ENCODE measurements at places on chromosomes 6 and 20.

- DNase-seq = peak; percentile 20
Observed at GRCh38 chr6:116596815-116597214, 19.5 kb upstream of the RSPH4A start.

GRCh38 chr20:9981829-9982228 lies 53.0 kb upstream of the ANKEF1 start:
- no peak for DNase-seq

DNA sequence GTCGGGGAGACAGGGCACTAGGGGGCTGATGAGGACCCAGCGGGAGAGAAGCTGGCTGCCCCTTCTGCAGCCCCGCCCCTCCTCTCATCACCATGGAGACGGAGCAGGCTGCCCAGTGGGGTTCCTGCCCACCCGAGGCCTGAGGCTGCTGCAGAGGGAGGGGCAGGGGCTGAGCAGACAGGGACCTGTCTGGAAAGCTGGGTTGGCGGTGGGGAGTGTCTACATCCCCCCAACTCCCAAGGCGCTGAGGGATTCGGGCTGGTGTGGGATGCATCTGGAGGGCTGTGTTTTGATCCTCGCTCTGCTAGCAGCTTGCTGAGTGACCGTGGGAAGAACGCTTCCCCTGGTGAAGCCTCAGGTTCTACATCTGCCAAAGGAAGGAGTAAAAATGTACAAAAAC lies 1.2 kb upstream of the BPI start:
- DNase-seq = no peak

- no peak for DNase-seq
Observed at GRCh38 chr6:104608101-104608500, 251.6 kb downstream of the HACE1 start.

- no peak for DNase-seq
Observed at GRCh38 chr6:132087391-132087790, 136.2 kb upstream of the CCN2 start.

- DNase-seq = no peak
Observed at GRCh38 chr6:127954082-127954481, 53.2 kb upstream of the THEMIS start.

DNA sequence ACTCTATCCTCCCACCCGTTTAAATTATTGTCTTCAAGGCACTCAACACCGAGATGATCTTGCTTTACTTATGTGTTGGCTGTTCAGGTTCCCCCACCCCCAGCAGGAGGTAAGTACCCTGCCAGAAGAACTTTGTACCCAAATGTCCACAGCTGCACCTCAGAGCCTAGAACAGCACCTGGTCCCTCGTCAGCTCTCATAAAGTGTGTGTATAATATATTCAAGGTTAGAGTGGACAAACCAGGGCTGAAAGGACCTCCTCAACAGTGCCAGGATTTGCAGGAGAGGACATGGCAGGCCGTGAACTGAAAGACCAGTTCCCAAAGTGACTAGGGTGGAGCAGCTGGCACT lies 5.9 kb upstream of the CPXM1 start:
- DNase-seq = no peak

DNA sequence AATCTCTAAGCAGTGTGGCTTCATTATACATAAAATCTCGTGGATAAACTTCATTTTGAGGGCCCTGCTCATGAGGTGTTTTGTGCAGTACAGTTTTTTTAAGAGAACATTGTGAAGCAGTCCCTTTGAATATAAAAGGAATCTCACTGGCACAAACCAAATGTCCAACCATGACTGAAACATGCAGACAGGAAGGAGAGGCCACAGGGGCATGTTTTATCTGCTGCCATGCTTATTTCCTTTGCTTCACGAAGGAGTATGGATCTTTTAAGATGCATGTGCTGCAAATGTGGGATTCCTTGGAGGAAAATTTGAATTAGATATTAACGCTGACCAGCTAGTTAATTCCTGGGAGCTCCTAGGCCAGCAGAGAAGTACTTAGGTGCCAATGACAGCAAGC lies 192.3 kb downstream of the DST start:
- no peak for DNase-seq

- peak; percentile 91 for DNase-seq
Observed at GRCh38 chr6:129852257-129852858, 8.8 kb downstream of the TMEM244 start.

GRCh38 chr20:52943185-52943841 lies 28.8 kb upstream of the TSHZ2 start:
- DNase-seq = no peak

- no peak for DNase-seq
Observed at GRCh38 chr20:37868851-37869333, 34.0 kb upstream of the VSTM2L start.

DNA sequence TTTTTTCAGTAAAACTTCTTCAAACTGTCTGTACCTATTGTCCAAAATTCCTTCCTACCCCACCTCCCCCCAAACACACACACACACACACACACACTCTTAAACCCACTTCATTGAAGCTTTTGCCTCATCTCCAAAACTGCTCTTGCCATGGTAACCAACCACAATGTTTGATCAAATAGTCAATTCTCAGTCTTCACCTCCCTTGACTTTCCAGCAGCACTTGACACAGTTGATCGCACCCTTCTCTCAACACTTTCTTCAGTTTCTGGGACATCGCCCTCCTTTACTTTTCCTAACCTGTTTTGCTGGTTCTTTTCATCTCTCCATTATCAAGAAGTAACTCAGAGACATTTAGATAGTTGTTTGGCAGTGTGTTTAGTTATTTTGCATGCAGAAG lies 71.5 kb upstream of the COL21A1 start:
- DNase-seq = no peak

- no peak for DNase-seq
Observed at GRCh38 chr20:5159928-5160327, 33.1 kb downstream of the CDS2 start.

- DNase-seq = no peak
Observed at GRCh38 chr6:75334266-75335040, 49.9 kb upstream of the TMEM30A start.

DNA sequence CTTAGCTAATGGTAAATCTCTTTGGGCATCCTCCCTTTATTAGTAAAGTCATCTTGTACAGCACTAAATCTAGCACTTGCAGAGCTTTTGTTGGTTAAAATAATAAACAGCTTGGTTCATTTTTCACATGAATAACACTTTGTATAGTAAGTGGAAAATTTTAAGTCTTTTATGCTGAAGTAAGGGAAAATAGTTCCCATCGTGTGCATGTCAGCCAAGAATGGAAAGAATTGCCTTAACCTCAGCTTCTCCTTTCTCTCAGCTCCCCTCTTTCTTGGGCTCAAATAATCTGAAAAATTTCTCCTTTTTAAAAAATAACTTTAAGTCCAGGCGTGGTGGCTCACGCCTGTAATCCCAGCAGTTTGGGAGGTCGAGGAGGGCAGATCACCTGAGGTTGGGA lies 16.6 kb downstream of the SNRPC start:
- no peak for DNase-seq

- no peak for DNase-seq
Observed at GRCh38 chr6:78909391-78909790, 42.0 kb downstream of the IRAK1BP1 start.

- DNase-seq = peak; percentile 38
Observed at GRCh38 chr6:2141644-2142290, 103.6 kb downstream of the GMDS start.

GRCh38 chr20:46406986-46407670 lies 713 bp upstream of the ELMO2 start:
- DNase-seq = peak; percentile 10

- no peak for DNase-seq
Observed at GRCh38 chr20:49892260-49892659, 23.1 kb downstream of the SPATA2 start.

- DNase-seq = no peak
Observed at GRCh38 chr6:166910601-166911000, 45.7 kb downstream of the RNASET2 start.

- DNase-seq = no peak
Observed at GRCh38 chr6:160812097-160812496, 110.1 kb downstream of the PLG start.

DNA sequence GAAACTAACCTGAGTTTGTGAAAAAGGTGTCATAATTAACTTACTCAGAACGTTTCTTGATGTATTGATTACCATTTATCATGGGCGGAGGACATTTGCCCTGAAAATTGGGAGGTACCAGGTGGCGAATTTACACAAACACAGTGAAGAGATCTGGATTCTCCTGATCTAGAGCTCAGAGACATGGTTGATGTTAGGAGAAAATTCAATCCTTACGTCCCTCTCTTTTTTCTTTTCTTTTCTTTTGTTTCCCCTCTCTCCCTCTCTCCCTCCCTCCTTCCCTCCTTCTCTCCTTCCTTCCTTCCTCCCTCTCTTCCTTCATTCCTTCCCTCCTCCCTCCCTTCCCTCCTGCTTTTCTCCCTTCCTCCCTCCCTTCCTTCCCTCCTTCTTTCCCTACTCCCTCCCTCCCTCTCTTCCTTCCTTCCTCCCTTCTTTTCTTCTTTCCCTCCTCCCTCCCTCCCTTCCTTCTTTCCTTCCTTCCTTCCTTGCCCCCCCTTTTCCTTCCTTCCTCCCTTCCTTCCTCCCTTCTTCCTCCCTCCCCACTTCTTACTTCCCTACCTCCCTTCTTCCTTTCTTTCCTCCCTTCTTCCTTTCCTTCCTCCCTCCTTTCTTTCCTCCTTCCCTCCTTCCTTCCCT lies 234.1 kb downstream of the OTOR start:
- no peak for DNase-seq

DNA sequence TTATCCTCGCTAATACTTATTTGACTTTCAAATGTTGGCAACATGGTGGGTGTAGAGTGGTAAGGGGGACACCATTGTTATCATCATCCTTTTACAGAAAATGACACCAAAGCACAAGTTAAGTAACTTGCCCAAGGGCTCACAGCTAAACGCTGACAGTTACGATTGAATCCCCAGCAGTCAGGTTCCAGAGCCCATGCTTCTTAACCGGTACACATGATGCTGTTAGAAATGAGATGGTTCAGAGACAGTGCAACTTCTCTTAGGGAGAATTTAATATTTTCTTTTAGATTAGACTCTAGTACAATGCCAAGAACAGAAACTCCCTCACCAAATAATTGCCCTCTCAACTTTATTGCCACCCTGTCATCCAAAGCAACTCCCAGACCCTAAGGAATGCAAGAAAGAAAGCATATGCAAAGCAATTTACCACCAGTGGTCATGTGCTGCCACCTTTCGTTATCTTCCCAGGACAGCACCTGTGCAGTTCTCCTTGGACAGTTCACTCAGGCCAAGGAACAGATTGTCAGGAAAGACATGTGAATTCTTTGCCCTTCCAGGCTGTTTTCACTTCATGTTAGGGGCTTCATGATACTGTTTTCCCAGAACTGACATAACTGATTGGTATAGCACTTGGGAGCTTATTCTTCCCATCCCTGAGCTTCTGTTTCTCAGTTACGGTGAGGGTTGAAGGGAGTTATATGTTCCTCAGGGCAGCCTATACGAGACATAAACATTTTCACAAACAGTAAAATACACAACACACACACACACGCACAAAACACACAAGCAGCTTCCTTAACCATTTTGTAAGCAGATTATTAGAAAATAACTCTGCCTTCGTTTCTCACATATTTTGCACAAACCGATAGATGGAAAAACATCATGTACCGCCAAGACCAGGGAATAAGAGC lies 5.1 kb downstream of the HLA-DMA start:
- peak; percentile 52 for DNase-seq

DNA sequence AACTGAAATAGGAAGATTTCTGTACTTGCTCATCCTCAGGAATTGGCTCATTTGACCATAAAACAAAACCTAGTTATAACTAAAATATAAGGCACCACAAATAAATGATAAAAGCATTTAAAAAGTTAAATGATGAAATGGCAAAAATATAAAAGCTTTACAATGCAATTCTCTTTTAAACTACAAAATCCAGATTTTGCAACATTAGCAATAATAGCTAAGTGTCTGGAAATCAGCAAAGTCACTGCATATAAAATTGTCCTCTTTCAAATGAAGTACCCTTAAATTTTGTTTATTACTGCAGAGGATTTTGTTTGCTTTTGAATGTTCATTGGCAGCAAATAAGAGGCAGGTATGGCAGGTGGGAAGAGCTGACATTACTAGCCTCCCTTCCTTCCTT lies 270.4 kb upstream of the RSPO3 start:
- no peak for DNase-seq

- no peak for DNase-seq
Observed at GRCh38 chr6:13135152-13135551, 193.2 kb downstream of the TBC1D7 start.

GRCh38 chr6:154653853-154654252 lies 79.4 kb upstream of the SCAF8 start:
- DNase-seq = no peak

DNA sequence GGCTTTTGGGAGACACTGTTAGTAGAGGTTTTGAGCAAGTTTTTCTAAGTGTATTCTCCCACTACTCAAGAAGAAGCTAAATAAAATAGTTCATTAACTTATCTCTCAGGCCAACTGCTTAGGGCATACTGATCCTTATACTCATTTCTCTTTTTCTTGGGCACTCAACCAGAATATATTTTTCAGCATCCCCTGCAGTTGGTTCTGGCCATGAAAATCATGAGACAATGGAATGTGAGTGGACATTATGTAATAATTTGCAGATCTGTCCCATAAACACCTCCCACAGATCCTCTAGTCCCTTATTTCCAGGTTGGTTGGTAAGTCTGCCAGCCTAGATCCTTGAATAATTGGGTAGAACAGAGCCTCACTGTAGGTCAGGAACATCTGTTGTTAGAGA lies 136.7 kb downstream of the AIG1 start:
- no peak for DNase-seq

- no peak for DNase-seq
Observed at GRCh38 chr6:130982941-130983456, 80.0 kb downstream of the EPB41L2 start.

GRCh38 chr20:35680452-35681183 lies 15.9 kb upstream of the CPNE1 start:
- DNase-seq = no peak
